HS-5 (cell line): ENCODE measurements at places on chromosomes 3 and 15.

DNA sequence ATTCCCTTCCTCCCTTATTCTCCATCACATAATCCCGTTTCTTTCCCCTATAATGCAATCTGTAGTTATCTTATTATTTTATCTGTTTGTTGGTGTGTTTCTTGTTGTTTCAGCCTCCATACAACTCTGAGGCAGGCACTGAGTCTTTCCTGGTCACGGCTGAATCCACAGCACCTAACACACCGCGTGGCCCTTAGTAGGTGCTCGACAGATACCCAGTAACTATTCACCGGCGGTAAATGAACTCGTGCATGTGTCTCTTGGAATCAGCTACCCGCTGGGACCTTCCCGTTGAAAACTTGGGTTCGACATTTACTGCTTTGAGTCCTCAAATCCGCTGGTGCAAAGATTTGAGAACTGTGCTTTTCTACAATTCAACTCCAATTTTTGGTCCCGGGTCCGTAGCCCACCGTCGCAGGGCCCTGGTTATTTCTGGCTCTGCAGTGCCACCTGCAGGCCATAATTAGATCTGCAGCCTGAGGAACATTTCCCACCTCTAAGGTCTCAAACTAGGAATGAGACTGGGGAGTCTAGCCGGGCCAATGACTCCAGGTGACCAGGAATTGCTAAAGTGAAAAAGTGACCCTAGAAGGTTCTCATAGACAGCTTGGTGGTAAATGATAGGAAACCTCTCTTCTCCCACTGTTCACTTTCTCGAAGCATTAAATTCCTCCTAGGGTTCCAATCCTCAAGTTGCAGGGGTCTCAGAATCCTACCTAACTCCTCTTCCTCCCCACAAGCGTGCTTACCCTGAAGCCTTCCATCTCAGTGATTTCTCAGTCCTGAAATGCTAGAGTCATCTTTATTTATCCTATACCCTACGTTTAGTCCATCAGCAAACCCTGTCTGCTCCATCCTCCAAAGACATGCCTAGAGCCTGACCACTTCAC lies 40.0 kb upstream of the TRH start:
- no peak for DNase-seq

- no peak for DNase-seq
Measured at GRCh38 chr3:136657526-136657925, 94.7 kb downstream of the STAG1 start.

DNA sequence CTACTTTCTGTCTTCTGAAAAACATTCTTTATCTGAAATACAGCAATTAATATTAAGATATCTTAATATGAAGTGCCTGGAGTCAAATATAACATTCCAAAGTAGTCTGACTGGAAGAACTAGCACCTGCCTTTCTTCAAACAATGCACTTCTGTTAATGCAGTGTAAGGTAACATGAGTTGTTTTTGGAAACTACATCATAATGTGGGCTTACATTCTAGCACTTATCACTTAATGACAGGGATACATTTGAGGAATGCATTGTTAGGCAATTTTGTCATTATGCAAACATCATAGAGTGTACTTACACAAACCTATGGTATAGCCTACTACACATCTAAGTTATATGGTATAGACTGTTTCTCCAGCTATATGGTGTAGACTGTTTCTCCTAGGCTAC lies 49.2 kb downstream of the SLC15A2 start:
- no peak for DNase-seq

DNA sequence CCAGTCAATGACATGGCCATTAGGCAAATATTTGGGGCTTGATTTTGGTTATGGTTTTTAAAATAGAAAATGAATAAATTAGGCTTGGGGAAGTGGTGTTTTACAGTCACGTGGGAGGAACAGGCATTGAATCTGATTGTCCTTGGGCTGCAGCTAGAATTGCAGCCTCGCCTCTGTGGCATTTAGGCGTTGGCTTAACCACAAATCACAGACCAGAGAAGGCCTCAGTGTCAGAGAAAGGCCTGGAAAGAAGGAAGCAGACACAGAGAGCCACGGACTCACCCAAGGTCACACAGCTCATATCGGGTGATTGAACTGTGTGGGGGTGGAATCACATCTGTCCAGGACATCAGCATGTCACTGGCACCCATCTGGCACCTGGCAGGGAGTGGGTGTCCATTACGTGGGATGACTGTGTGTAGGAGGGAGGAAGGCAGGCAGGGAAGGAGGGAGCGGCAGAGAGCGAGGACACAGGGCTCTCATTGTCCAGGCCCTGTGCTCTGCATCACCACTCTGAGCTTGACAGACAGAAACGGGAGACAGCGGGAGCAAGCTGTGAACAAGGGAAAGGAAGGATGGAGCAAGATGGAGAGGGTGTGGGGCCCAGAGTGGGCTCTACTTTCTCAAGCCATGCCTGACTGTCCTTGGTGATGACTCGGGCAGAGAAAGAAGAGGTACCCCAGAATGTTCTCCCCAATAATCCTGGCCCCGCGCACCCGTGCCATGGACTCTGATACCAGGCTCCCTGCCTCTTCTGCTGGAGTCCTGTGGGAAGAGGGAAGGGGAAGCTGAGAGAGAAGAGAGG lies 186.4 kb downstream of the FAM43A start:
- peak; percentile 56 for DNase-seq

DNA sequence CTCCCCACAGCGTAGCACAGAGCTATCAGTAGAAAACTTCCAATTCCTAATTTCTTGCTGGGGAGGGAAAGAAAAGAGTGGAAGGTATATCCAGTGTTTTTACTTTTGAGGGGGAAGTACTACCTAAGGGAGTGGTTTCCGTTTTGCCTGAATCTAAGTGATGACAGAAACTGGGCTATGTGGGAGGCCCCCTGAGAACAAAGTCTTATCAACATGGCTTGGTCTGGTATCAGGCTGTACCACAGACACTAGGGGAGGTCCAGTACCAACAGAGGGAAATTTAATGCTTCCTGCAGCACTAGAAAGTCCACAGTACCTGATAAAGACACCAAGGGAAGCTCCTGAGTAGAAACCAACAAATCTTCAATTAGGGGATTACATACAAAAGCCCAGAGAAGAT lies 199.2 kb downstream of the IL5RA start:
- DNase-seq = no peak

DNA sequence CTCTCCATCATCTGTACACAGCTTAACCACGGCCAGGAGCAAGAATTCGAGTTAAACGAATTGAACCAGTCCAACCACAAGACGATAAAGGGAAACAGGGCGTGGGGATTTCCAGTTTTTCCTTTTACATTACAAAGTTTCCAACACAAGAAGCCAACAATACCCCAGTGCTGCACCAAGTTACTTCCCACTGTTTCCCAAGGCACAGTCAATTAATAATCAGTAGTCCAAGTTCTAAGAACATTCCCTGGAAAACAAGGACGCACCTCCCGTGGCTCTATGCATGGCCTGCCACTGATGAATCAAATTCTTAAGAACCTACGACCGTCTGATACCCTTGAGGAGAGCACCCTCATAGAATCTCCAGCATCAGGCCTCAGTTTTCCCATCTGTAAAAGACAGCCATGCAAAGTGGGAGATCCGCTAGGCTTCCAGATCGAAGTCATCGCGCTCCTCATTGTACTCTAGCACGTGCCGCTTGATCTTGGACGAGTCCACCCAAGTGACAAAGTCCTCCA lies 774 bp downstream of the IMP3 start:
- DNase-seq = no peak

DNA sequence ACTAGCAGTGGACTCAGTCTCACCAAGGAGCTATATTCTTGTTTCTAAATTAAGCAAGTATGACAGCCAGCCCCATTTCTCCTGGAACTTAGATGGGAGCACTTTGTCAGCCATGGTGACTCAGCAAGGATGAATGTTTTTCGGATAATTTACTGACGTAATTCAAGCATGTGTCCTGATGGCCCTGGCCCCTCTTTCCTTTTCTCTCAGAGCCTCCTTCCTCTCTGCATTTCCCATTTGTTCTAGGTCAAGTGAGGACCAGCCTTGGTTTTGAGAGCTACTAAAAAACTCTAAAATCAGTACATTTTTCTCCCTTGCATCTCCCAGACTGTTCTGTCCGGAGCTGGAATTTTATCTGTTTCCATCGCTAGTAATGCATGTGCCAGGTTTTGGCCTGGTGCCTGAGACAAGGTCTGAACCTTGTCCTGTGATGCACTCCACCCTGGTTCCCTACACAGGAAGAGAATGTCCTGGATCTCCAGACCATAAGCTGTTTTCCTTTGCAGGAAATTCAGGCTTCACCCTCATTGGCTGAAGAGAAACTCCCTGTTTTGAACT lies 256.6 kb upstream of the ROPN1 start:
- DNase-seq = peak; percentile 73

GRCh38 chr3:196916995-196917394 lies 25.3 kb downstream of the NCBP2 start:
- DNase-seq = no peak

DNA sequence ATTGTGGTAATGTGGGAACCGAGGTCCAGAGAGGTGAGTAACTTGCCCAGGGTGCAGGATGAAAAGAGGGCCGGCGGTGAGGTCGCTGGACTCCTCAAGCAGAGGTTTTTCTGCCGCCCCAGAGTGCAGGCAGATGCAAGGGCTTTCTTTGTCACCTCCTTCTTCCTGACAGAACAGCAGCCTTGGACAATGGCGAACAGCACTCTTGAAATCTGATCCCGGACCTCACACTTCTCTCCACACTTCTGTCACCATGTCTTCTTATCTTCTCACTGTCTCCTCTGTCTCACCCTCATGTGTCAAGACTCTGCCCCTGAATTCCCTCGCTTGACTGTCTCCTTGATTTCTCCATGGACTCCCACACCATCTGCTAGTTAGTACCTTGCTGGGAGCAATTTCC lies 15.4 kb upstream of the VPS8 start:
- DNase-seq = no peak

DNA sequence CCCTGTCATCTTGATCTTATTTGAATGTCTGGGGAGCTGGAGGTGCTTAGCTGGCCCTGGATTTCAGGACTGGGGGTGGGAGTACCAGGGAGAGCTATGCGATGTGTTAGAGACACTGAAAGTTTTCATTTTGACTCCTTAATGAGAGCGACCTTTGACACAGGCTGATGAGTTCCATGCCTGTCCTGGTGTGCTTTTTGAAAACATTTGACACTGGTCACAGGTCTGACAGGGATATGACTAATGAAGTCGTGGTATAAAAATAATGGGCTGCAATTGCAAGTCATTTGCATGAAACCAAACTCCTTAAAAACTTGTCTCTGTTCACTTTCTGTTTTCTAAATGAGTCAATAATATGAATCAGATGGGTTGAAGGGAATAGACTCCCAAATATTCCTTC lies 81.9 kb downstream of the MECOM start:
- DNase-seq = peak; percentile 49

DNA sequence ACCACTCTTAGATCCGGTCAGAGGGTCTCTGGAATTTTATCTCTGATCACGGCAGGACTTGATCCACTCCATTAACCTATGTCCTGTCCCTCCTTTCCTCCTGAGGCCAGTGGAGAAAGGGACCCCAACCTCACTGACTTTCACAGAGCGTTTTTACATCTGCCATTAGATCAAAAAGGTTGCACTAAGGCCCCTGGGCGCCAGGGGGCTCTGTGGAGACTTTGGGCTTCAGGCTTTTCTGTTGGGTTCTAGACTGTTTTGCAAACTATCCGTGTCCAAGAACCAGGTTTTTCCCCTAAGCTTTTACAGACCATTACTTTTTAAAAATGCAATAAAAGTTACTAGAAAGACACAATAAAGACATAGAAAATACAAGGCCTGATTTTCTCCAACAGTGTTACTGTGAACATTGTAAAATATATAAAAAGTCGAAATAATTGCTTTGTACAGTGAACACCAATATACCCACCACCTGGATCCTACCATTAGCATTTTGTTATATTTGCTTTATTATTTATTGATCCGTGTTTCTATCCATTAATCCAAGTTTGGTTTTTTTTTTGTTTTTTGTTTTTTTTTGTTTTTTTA lies 159.7 kb downstream of the POLR2M start:
- DNase-seq = peak; percentile 23

- DNase-seq = no peak
Measured at GRCh38 chr3:53196575-53197407, 35.8 kb downstream of the PRKCD start.

DNA sequence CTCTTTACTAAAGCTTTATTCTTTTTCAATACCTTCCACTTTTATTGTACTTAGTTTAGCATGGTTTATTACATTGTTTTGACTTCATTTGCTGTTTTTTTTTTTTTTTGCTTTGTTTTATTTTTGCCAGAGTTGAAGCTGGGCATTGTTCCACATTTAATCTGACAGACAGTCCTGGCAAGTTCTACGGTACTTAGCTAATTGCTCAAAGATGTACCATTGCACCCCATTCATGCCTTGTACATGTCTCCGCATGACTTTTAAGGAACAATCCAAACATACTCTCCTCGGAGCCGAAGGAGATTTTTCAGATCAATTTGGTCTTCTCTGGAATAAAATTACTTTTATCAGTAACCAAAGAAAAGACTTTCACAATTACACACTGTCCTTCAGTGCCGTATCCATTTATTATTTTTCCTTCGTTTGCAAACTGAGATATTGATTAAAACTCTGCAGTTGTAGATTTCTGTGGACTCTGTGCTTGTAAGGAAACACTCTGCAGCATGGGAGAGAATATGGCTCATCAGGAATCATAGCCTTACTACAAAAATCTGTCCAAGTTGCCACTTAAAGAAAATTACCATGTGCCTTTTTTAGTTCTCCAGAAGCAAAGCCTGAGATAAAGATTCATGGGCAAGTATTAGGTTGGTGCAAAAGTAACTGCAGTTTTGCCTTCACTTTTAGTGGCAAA lies 952.0 kb downstream of the AGBL1 start:
- DNase-seq = no peak

DNA sequence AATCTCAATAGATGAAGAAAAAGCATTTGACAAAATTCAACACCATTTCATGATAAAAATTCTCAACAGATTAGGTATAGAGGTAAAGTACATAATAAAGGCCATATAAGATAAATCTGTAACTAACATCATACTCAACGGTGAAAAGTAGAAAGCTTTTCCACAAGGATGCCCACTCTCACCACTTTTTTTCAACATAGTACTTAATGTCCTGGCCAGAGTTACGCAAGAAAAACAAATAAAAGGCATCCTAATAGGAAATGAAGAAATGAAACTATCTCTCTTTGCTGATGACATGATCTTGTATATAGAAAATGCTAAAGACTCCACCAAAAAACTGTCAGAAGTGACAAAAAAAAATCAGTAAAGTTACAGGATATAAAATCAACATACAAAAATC lies 33.0 kb downstream of the THBS1 start:
- no peak for DNase-seq
